ENCODE measurements at places on chromosomes 2 and 18. TPM values are rescaled to one million over a fixed set of nuclear protein-coding genes. Genes with fewer than 3 reads are reported as not detected.

The LYG2 gene
- not detected for total RNA-seq

The LOXHD1 gene
- not detected for total RNA-seq

DNA sequence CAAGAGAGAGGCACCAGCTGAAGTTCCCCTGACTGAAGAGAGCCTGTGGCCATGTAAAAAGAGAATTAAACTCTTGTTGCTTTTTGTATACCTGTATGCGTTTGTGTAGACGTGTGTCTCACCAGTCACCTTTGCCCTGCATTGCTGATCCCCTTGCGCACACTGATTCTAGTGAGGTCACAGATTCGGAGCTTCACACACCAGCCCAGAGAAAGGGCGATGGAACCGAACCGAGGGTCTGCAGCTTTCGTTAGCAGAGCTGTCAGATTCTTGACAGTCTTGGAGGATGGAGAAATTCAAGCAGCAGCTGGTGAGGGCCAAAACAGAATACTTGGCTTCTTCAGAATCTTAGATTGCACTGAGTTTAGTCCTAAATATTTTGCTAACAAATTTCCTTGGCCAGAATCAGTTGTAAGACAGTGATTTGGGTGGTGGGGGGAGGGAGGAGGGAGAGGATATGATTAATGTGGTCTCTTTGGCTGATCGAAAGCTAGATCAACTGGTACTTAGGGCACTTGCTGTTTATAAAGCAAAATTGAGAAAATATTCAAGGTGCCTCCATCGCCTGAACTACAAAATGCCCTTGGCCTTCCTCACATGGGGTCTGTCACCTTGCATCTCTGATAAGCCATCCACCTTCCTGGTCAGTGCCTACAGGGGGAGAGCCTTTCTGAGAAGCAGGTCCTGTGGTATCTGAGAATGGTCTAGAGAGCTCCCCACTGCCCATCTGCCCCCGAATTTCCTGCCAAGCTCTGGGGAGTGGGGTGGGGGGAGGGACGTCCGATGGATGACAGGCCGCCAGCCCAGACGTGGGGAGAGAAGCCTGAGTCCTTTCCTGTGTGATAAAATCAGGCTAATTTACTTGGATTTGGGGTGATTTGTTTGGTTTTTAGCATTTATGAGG lies 123.5 kb downstream of the CABLES1 start:
- peaks cover 28% of the 10 kb centered on the region for H3K4me1 ChIP-seq
- no peak for DNase-seq
- H3K27ac ChIP-seq = peak overlapping the region; percentile 64

DNA sequence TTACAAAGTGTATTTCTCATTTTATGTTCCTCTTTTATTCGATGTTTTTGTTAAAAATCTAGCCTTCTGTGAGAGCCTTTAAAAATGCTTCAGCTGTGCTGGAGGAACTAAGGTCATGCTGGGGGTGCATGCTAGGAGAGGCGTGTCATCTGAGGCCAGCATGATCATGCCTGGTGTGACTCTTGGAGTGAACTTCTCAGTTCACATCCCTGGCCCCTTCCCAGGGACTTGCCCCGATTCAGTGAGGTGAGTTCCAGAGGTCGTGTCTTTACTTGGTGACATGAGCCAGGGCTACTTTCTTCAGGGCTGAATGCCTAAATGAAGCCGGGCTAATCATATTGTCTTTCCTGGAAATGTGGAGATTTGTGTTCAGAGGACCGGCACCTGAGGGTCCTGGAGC lies 264.9 kb downstream of the MREG start:
- H3K27ac ChIP-seq = no peak overlapping the region
- DNase-seq = no peak
- no peaks in the 10 kb centered on the region for H3K36me3 ChIP-seq
- H3K27me3 ChIP-seq = peaks cover 1% of the 10 kb centered on the region
- H3K4me1 ChIP-seq = peaks cover 9% of the 10 kb centered on the region

- DNase-seq = no peak
- H3K36me3 ChIP-seq = no peaks in the 10 kb centered on the region
- H3K27me3 ChIP-seq = peaks cover 10% of the 10 kb centered on the region
These were observed 188.0 kb upstream of the GLI2 start for GRCh38 chr2:120547662-120548061.

DNA sequence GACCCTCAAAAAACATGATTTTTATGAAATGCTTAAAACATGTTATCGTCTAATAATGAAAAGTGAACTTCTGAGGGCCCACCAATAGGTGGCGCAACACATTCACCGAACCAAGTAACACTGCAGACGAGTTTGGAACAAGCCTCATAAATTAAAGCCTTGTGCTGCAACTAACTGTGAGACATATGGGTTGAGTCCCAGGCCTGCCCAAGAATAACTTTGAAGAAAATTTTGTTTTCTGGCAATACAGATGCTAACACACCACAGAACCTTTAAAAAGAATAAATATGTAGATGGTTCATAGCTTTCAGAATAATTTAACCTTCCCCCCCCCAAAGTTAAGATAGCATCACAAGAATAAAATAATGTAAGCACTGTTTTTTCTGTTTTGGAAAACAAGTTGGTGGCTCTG lies 285.9 kb downstream of the RNF144A start:
- peak; percentile 71 for DNase-seq
- H3K27me3 ChIP-seq = peaks cover 3% of the 10 kb centered on the region
- no peak overlapping the region for H3K27ac ChIP-seq

GRCh38 chr2:41720331-41721251 lies 327.2 kb upstream of the PKDCC start:
- H3K4me1 ChIP-seq = peaks cover 19% of the 10 kb centered on the region
- no peaks in the 10 kb centered on the region for H3K36me3 ChIP-seq
- no peaks in the 10 kb centered on the region for H3K27me3 ChIP-seq

- H3K27me3 ChIP-seq = no peaks in the 10 kb centered on the region
- peaks cover 5% of the 10 kb centered on the region for H3K36me3 ChIP-seq
- DNase-seq = no peak
- H3K27ac ChIP-seq = no peak overlapping the region
- peaks cover 2% of the 10 kb centered on the region for H3K4me1 ChIP-seq
These were observed 73.3 kb upstream of the CABLES1 start for GRCh38 chr18:23062011-23062410.

- H3K27ac ChIP-seq = no peak overlapping the region
- no peak for DNase-seq
- no peaks in the 10 kb centered on the region for H3K36me3 ChIP-seq
These were observed 208.1 kb downstream of the BABAM2 start for GRCh38 chr2:28098501-28099225.

The EN1 gene
- not detected for total RNA-seq

DNA sequence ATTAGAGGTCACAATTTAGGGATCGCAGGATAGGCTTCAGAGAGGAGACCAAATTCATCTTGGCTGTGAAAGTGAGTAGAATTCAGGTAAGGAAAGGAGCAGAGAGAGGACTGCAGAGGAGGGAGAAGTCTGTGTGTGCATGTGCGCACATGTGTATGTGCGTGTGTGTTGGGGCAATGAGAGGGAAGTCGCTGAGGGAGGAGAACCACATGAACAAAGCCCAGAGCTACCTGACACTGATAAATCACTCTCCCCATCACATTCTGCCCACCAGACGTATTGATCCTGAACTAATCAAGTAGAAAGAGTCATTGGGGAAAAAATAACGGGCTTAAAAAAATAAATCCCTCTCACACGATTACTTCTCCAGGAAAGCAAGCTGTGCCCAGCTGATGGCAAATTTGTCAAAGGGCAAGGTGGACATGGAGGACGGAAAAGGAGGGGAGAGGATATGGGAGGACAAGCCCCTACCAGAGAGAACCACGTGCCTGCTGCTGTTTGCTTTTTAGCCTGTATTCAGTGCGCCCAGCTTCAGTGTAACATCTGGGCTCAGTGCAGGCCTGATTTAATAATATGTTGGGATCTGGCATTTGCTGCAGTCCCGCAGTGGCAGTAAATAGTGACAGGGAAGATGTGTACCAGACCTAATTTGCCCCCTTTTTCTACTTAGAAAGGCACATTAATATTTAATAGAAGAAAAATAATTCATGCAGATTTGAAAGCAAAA lies 307.5 kb downstream of the C1D start:
- H3K36me3 ChIP-seq = no peaks in the 10 kb centered on the region
- DNase-seq = no peak
- H3K27me3 ChIP-seq = peaks cover 15% of the 10 kb centered on the region
- H3K27ac ChIP-seq = no peak overlapping the region

DNA sequence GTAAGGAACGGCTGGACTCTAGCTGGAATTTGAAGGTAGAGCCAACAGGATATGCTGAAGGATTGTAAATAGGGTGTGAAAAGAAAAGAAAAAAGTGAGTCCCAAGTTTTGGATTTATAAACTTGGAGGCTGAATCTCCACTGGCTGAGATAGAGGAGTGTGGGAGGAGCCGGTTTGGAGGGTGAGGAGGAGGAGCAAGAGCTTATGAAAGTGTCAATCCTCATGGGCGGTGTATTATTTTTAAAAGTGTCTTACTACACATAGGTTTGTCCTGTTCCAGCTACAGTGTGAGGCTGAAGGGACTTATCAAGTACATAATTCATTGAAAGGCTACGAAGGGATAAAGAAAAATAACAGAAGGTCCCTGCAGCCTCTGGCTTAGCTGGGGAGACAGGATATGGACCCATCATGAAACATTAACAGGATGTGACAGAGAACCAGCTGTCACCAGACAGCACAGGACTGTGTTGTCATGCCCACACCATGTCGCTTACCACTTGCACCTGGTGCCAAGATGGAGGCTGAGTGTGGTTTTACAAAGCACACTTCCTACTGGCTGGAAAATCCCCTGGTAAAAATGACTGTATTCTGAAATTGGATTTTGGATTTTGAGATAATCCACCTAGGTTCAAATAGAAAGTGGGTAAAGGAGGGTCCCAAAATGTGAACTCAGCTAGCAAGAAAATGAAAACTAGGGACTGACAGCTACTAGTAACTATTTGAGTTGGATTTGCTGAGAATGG lies 2.5 kb upstream of the MREG start:
- peak; percentile 69 for DNase-seq
- H3K4me1 ChIP-seq = peaks cover 30% of the 10 kb centered on the region
- H3K36me3 ChIP-seq = no peaks in the 10 kb centered on the region
- H3K27me3 ChIP-seq = no peaks in the 10 kb centered on the region
- peak overlapping the region; percentile 86 for H3K27ac ChIP-seq

- H3K36me3 ChIP-seq = no peaks in the 10 kb centered on the region
- no peaks in the 10 kb centered on the region for H3K4me1 ChIP-seq
- H3K4me3 ChIP-seq = no peak overlapping the region
- H3K27ac ChIP-seq = no peak overlapping the region
- DNase-seq = no peak
- no peaks in the 10 kb centered on the region for H3K27me3 ChIP-seq
These were observed 6.8 kb downstream of the TFPI start for GRCh38 chr2:187547353-187547979.

The MEP1B gene
- total RNA-seq = 0.19 TPM

GRCh38 chr2:32617599-32618189 lies 10.2 kb upstream of the TTC27 start:
- no peak overlapping the region for H3K4me3 ChIP-seq
- no peaks in the 10 kb centered on the region for H3K27me3 ChIP-seq
- DNase-seq = no peak
- peaks cover 4% of the 10 kb centered on the region for H3K4me1 ChIP-seq
- H3K27ac ChIP-seq = no peak overlapping the region

- H3K27ac ChIP-seq = no peak overlapping the region
- H3K27me3 ChIP-seq = no peaks in the 10 kb centered on the region
- DNase-seq = no peak
- no peak overlapping the region for H3K4me3 ChIP-seq
These were observed 301.6 kb downstream of the SLC8A1 start for GRCh38 chr2:40150266-40150665.

The YWHAQ gene
- total RNA-seq = 318 TPM

- no peaks in the 10 kb centered on the region for H3K36me3 ChIP-seq
- DNase-seq = no peak
- no peaks in the 10 kb centered on the region for H3K27me3 ChIP-seq
- H3K4me1 ChIP-seq = no peaks in the 10 kb centered on the region
- H3K27ac ChIP-seq = no peak overlapping the region
These were observed 73.8 kb downstream of the RRM2 start for GRCh38 chr2:10196110-10196892.

The MOGAT1 gene
- not detected for total RNA-seq

DNA sequence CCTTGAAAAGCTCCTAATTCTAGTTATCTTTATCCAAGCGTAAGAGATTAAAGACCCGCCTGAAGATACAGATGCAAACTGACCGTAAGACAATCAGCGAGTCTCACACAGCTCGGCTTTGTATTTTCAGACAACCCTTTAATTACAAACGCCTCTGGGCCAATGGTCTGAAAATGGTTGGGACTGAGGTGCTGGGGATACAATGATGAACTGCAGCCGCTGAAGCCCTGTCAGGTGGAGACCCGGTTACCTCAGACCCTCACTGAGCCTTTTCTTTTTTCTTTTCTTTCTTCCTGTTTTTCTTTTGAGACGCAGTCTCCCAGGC lies 715 bp upstream of the CFAP36 start:
- no peaks in the 10 kb centered on the region for H3K36me3 ChIP-seq
- peak overlapping the region; percentile 87 for H3K27ac ChIP-seq
- no peak for DNase-seq
- peak overlapping the region; percentile 99 for H3K4me3 ChIP-seq

The PCARE gene
- total RNA-seq = not detected

DNA sequence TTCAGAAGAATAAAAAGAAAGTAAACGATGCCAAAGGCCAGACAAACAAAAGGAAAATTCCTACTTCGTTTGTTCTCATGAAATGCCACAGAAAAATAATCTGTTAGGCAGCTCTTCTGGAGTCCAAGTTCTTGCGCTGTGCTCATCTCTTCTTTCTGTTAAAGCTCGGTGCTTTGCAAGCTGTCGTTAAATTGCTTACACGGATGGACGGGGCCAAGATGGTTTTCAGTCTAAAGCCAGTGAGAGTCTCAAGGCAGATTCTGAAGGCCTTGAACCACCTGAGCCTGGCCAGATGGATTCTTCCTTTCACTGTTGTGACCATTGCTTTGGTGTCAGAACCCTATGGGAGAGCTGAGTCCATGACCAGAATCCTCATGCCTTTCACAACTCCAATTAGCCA lies 97.6 kb upstream of the RMDN2 start:
- H3K27ac ChIP-seq = no peak overlapping the region
- H3K36me3 ChIP-seq = no peaks in the 10 kb centered on the region
- H3K4me3 ChIP-seq = no peak overlapping the region
- H3K27me3 ChIP-seq = no peaks in the 10 kb centered on the region
